Central memory CD4-positive, alpha-beta T cell (primary cell): ENCODE measurements at places on chromosomes 7 and 10.

- DNase-seq, result no peak
These were observed 898.6 kb upstream of the POT1 start for GRCh38 chr7:125828153-125828700.

DNA sequence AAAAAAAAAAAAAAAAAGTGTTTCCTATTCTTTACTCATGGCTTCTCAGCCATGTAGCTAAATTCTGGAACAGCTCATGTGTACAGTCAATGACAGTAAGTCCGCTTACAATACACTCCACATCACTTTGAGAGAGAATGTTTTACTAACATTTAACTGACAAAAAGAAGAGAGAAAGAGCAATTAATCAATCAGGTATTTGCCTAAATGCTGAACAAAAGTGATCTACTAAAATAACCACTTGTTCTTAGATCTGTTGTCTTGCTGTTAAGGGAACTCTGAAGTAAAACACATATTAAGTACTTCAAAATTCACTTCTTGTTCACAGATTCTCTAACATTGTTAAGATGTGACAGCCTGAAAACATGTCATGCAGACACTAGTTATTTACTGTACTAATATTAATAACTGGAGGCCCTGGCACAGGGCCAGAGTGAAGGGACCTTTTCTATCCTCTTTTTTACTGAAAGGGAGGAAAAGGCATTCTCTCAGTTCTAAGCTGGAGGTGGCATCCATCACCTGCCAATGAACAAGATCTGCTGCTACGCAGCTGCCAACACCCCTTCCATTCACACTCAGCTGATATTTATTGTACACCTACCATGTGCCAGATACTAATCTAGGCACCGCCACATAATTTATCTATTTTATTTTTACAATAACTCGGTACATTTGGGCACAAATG, 72.6 kb downstream of the AHR start:
- DNase-seq, result no peak

DNA sequence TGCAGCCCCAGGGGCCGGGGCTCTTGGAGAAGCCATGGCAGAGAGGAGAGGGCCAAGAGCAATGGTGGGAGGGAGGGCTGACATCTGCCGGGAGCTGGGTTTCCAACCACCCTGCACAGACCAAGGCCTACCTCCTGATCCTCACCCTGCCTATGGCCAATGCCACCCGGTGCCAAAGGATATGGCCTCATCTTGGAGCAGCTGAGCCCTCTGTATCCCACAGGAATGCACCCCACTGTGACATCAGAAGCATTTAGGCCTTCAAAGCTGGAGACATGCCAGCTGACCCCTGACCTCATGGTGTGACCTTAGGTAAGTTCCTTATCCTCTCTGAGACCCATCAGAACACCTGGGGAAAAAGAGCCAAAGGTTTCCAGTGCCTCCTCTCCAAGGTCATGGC, 113.6 kb upstream of the ZMIZ1 start:
- DNase-seq, result no peak

- DNase-seq, result no peak
These were observed 76.4 kb upstream of the CELF2 start for GRCh38 chr10:10941127-10941730.

- no peak for DNase-seq
These were observed 5.1 kb upstream of the SMC3 start for GRCh38 chr10:110562348-110562747.

DNA sequence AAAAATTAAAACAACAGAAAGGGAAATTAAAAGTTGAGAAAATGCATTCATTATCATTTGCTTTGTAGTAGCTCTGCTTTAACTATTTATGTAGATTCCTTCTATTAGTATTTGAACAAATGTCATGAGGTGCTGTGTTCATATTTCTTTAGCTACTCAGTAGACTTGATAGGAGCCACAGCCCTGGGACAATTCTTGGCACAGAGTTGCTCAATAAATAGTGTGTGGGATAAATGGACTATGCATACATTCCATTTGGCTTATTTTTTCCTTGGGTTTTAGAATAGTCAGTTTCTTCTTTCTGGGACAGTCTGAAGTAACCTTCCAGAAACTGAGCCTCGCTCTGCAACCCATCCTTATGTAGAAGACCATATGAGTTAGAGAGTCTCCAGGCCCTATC, 13.4 kb downstream of the RPP30 start:
- no peak for DNase-seq

DNA sequence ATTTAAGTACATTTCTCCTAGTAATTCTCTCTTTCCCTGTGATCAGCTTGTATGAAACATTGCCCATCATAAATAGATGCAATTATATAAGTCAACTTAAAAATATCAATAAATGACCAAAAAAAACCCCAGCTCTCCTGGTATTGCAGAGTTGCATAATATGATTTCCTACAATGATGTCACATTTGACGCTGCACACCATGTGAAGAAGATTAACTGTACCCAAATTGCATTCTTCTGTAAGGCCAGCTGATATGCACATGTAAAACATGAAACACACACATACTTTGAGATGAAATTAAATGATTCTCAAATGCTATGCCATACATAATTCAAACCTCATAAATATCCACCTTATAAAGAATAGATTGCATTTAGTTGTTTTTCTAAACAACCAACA, 115.5 kb downstream of the AGMO start:
- DNase-seq, result no peak

DNA sequence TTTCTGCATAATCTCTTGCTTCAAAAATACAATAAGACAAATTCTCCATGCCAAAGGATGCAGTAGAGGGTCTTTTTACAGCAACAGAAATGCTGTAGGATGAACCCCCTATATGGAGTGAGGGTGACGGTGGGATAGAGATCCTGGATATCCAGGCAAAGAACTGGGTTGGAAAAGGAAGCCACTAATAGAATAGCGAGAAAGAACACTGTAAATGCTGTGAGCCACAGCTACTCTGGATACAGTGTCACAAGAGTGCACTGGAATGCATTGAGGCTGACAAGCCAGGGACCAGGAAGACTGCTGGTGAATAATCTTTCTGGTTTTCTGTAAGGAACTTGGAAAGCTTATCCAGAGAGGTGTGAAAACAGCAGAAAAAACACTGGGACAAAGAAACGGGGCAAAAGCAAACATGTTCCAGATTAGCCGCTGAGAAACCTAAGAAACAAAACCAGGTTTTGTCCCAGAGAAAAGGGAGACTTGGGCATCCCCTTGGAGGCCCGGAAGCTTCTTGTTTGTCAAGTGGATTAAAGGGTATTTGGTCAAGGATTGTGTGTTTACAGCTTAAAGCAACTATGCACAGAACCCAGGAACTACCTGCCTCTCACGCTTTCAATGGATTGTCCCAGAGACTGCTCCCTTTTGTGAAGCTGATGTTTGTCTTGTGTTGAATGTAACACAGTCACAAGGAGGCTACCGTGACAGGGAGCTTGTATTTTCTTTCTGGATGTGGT, 6.2 kb upstream of the MSMB start:
- DNase-seq, result no peak

- DNase-seq, result peak; percentile 31
These were observed 102.3 kb downstream of the JAZF1 start for GRCh38 chr7:28078036-28078901.

- no peak for DNase-seq
These were observed 132.9 kb downstream of the ADRA2A start for GRCh38 chr10:111209692-111210091.

GRCh38 chr10:67629461-67629971, 66.5 kb downstream of the CTNNA3 start:
- DNase-seq, result no peak

- no peak for DNase-seq
These were observed 98.6 kb upstream of the PHYHIPL start for GRCh38 chr10:59077855-59078254.

GRCh38 chr7:16170671-16171070, 250.7 kb downstream of the CRPPA start:
- no peak for DNase-seq

GRCh38 chr7:55431898-55432297, 66.8 kb downstream of the LANCL2 start:
- DNase-seq, result no peak

DNA sequence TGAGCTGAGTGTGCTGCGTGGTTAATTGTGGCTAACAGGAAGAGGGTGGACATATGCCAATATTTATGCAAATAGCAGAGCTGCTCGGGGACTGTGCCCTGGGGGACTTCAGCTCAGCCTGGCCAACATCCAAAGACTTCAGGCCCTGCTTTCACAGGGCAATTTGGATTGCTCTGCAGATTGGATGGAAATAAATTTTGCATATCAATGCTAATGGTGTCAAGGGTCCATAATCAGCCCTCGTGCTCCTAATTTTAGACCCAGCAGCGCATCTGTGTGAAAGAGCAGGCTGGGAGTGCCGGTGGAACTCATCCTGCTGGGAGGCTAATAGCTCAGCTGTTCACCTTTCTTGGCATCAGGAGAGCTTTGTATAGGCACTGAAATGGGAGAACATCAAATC, 270.1 kb downstream of the TCERG1L start:
- DNase-seq, result no peak

DNA sequence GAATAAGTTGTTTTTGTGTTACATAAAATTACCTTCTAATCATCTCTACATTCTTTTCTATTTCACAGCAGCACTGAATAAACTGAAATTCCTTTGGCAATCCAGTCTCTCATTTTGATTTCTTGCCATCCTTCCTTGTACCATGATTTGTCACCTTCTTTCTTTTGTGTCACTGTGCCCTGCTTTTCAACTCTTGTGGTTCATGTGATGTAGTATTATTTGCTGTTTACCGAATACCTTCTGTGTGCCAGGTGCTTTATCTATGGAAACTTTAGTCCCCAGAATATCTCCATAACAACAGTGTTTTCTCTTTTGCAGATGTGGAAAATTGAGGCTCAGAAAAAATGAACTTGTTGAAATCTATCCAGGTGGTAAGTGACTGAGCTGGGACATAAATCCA, 220.3 kb downstream of the STK31 start:
- no peak for DNase-seq

GRCh38 chr7:101116898-101117297, 10.0 kb upstream of the SERPINE1 start:
- no peak for DNase-seq

GRCh38 chr10:122468926-122469781, 7.8 kb downstream of the HTRA1 start:
- no peak for DNase-seq

DNA sequence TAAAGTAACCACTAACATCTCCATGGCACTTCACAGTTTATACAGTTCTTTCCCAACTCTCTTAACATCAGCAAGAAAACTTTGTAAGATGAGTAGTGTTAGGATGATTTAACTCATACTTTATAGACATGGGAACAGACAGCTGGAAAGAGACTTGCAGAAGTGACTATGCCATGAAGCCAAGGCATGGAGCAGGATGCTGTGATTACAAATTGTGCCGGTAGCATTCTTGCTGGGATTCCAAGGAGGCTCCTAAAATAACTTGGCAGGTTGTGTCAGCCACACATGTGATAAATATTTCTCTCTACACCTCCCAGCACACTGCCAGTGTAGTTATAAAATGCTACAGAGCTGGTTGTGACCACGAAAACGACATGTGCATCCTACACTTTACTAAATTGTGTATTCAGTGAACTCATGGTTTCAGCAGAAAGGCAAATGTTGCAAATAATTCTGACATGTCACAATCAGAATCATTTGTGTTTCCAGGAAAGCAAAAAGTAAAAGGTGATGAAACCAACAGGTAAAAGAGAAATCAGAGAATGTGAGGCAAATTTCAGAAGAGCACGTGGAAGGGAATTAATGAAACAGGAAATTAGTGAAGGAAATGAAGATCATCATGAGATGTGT, 5.6 kb upstream of the CYP3A4 start:
- no peak for DNase-seq

DNA sequence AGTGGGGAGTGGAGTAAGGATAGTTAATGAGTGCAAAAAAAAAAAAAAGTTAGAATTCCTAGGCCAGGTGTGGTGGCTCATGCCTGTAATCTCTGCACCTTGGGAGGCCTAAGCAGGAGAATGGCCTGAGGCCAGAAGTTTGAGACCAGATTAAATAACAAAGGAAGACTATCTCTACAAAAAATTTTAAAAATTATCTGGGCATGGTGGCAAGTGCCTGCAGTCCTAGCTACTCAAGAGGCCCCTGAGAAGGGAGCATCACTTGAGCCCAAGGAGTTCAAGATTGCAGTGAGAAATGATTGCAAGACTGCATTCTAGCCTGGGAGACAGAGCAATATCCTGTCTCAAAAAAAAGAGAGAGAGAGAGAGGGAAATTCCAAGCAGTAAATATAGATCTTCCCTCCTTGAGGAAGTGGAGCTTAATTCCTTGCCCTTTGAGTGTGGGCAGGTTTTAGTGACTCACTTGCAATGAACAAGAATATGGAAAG, 19.5 kb upstream of the CSTF2T start:
- no peak for DNase-seq

DNA sequence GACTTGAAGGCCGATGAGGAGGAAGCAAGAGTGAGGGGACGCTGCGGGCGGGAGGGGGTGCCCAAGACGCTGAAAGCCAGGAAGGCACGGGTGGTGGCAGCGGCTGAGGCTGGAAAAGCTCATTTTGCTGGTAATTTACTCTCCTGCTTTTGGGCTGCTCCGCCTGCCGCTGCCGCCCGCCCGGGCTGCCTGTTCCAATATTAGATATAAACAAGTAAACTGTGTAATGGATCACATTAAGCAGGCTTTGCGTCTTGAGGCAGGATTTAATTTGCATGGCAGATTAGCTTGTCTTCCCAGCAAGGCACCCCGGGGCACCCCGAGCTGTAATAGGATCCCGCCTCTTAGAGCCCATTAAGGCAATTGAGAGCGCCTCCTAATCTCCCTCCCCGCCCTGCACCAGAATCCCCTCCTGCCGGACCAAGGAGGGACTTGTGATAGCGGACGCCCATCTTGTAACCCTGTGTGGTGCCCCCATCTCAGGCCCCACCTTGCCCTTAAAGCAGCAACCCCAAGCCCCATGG, 46.1 kb upstream of the SLF2 start:
- no peak for DNase-seq

- no peak for DNase-seq
These were observed 57.9 kb upstream of the BAMBI start for GRCh38 chr10:28619455-28619854.

- DNase-seq, result no peak
These were observed 566 bp downstream of the ASNS start for GRCh38 chr7:97871659-97872024.

DNA sequence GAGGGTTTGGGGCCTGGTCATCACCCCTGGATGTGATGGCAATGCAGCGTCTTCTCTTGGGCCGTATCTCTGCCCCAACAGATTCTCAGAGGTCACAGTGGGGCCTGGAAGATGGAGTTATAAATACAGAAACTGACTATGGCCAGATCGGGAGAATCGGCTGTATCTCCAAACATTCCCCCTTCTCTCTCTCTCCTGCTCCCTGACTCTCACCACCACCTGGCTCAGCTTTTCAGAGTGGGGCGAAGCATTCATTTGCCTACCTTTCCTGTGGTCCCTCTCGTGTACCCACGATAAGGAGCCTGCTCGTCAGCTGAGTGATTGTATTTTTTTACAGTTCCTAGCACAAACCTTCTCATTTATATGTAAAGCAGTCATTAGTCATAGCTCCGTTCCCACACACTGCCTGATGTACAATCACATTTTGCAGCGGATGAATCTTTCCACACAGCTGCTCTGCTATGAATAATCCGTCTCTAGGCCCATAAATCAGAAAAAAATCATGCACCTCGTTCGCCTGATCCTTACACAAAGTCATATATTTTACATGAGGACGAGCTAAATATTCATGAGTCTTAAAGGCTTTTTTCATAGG, 23.2 kb upstream of the BTRC start:
- DNase-seq, result no peak
